ENCODE measurements at places on chromosomes 12 and 14. TPM values are rescaled to one million over a fixed set of nuclear protein-coding genes. Genes with fewer than 3 reads are reported as not detected.

RAD9B gene
- total RNA-seq = 2.2 TPM

GRCh38 chr12:58847901-58848600 lies 72.3 kb downstream of the LRIG3 start:
- no peaks in the 10 kb centered on the region for H3K27me3 ChIP-seq
- no peaks in the 10 kb centered on the region for H3K36me3 ChIP-seq
- no peaks in the 10 kb centered on the region for H3K4me1 ChIP-seq
- no peak for DNase-seq
- no peak overlapping the region for H3K27ac ChIP-seq
- H3K4me3 ChIP-seq = no peak overlapping the region

GRCh38 chr14:77144412-77145115 lies 3.0 kb upstream of the ZDHHC22 start:
- no peak overlapping the region for H3K4me3 ChIP-seq
- no peaks in the 10 kb centered on the region for H3K27me3 ChIP-seq

GRCh38 chr12:126083926-126084325 lies 1018.7 kb downstream of the AACS start:
- no peaks in the 10 kb centered on the region for H3K4me1 ChIP-seq
- H3K4me3 ChIP-seq = no peak overlapping the region
- DNase-seq = no peak

- no peak for DNase-seq
- no peak overlapping the region for H3K27ac ChIP-seq
- H3K4me1 ChIP-seq = no peaks in the 10 kb centered on the region
- peak overlapping the region; percentile 21 for H3K4me3 ChIP-seq
- peaks cover 2% of the 10 kb centered on the region for H3K27me3 ChIP-seq
These were observed 922 bp downstream of the TBX5 start for GRCh38 chr12:114404926-114405518.
